ENCODE measurements at places on chromosomes 3 and 15.

- DNase-seq = no peak
Observed at GRCh38 chr3:131361464-131362421, 19.8 kb upstream of the NUDT16 start.

DNA sequence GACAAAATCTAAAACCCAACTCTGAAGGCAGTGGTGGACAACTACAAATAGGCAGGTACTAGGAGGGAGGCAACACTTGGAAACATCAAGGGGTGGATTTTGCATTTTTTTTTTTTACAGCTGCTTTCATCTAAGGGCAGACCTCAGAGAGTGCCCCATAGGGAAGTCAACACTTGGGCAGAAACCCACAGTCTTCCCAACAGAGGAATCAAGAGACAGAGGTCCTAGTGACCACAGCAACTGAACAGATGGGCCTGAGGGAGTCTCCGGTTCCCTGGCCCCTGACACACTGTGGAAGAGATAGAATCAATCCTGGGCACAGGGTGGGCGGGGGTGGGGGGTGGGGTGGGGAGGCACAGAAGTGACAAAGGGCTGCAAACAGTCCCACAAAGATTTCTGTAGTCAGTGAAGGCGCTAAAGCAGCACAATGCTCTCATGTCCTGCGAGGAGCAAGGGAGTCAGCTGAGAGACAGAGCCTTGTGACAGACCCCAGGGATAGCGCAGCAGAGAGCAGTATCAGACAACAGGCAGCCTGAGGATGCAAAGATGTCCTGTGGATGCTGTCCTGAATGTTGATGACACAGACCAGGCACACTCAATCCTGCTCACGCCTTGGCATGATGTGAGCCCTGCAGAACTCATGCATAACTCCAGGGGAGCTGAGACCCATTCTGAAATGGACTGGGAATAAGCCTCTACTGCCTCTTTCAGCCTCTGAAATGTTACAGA, 6.9 kb upstream of the RFTN1 start:
- DNase-seq = no peak

- no peak for DNase-seq
Observed at GRCh38 chr3:65914032-65914739, 124.5 kb downstream of the MAGI1 start.

- DNase-seq = no peak
Observed at GRCh38 chr15:60511351-60512031, 32.5 kb upstream of the ICE2 start.

GRCh38 chr3:135007607-135008006, 212.5 kb downstream of the EPHB1 start:
- no peak for DNase-seq
